Right renal cortex interstitium (tissue), 3 donors: ENCODE measurements at places on chromosomes 2 and 18. TPM values are rescaled to one million over a fixed set of nuclear protein-coding genes. Genes with fewer than 3 reads are reported as not detected.

Gene RGPD8
- 4.0 TPM for polyA plus RNA-seq

Gene GALNT14
- polyA plus RNA-seq: 37.6 TPM

- no peak for DNase-seq
Observed at GRCh38 chr18:29823671-29824070, 1218.9 kb downstream of the DSC3 start.

DNA sequence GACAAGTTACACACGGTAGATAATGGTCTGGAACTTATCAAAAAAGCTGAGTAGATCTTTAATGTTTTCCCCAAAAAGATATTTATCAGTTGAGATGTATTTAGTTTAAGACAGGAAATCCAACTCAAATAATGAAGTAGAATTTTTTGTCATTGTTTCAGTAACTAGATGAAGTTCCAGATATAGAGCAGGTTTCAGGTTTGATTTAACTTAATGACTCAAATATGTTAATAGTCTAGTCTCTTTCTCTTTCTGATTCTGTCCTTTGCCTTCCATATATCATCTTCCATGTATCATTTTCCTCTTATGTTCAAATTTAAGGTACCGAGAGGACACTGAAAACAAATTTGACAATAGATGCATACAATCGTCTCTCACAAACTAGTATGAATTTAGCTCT, 23.6 kb upstream of the DOCK10 start:
- no peak for DNase-seq

DNA sequence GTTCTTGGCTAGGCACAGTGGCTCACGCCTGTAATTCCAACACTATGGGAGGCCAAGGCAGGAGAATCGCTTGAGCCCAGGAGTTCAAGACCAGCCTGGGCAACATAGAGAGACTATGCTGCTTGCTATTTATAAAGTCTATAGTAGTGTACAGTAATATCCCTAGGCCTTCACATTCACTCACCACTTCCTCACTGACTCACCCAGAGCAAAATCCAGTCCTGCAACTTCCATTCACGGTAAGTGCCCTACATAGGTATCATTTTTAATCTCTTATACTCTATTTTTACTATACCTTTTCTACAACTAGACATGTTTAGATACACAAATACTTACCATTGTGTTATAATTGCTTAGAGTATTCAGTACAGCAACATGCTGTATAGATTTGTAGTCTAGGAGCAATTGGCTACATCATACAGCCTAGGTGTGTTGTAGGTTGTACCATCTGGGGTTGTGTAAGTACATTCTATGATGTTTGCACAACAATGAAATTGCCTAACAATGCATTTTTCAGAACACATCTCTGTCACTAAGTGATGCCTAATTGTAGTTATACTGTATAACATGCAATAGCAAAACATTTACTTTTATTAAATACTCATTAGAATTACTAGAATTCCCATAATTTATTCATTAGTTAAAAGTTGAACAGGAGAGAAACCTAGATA, 8.8 kb downstream of the DHX57 start:
- DNase-seq: no peak
